ENCODE measurements at places on chromosomes 12 and 14.
A peak's percentile ranks its signal among the peaks of the same experiment; 100 is the strongest.

GRCh38 chr12:54879150-54879549 lies 24.8 kb downstream of the MUCL1 start:
- no peak for DNase-seq

DNA sequence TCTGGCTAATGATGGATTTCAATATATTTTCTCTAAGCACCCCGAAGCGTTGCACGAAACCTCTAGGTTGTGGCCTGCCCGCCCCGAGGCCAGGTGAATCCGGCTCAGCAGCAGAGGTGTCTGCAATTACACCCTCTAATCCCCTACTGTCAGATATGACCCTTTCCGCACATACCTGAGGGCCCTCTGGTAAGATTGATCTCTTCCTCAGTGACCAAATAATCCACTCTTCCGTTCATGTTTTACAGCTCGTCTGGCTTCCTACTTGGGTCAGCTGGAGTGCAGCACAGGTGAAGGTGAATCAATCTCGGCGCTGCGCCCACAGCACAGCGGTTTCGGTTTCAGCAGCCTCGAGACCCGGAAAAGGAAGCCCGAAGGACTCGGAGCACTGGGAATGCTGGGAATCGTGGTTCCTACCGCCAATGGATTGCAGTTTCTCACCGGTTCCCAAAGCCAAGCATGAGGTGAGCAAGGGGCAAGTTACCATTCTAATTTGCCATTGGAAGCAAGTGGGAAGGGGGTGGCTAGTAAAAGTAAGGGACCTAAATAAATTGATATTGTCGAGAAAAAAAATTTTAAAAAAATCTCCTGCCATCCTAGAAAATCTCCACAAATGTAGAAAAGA lies at the start of gene SYNJ2BP:
Gene SYNJ2BP, minus strand, starts transcription at position 366 of the 625 bp plus-strand sequence. Its CDS starts 127 bp downstream, at position 239.
- DNase-seq, result peak; percentile 39

GRCh38 chr14:65072937-65073336 lies 29.4 kb downstream of the MAX start:
- no peak for DNase-seq

GRCh38 chr12:99431203-99431602 lies 216.3 kb upstream of the GARIN6 start:
- no peak for DNase-seq
